Stimulated activated CD4-positive, alpha-beta T cell treated with anti-CD3 and anti-CD28 coated beads, Interleukin-2, amount 100 ng/mL, for 48 hours (primary cell): ENCODE measurements at places on chromosomes 11 and 22.

DNA sequence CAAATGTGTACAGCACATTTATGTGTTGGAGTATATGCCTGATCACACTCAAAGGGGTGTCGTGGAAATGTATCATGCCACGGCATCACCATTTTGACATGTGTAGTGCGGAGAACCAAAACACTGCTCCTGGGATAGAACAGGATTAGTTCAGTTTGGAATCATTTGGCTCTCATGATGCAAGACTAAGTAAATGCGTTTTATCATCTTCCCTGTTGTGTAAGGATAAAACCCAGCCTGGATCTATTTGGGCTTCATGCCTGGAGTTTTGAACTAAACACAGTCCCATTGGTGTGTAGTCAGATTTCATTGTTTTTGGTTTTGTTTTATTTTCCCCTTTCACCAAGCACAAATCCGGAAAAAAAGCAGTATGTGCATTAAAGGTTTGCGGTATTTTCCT lies 574.3 kb downstream of the NTM start:
- DNase-seq: no peak

DNA sequence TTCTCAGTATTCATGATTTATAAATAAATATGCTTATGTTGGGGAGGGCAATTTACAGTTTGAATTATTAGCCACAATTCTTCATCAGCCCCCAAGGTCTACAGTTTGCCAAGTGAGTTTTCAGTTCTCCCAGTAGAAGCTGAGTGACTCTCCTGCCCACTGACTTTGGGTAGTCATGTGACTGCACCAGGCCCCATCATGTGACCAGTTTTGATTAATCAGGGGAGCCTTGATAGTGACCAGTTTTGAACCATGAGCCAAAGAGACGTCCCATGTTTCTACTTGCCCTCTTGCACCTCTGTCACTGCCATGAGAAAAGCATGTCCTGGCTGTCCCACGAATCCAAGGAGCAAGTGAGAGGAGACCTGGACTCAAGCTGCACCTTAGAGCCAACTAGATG lies 32.5 kb downstream of the SYN3 start:
- no peak for DNase-seq

GRCh38 chr22:45580726-45581381 lies 78.2 kb downstream of the FBLN1 start:
- no peak for DNase-seq

- no peak for DNase-seq
These were observed 74.8 kb upstream of the SLC22A12 start for GRCh38 chr11:64516226-64516625.

DNA sequence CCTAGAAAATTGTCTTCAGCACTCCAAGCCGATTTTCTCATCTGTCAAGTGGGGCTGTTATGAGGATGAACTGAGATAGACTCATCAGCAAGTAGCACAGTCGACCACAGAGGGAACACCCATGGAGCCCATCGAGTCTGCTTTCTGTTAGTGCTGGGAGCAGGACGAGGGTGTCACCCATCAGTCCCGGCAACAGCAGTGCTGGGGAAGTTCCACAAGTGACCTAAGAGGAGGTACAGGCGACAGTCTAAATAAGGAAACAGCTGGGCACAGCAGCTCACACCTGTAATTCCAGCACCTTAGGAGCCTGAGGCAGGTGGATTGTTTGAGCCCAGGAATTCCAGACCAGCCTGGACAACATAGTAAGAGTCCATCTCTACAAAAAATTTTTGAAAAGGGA lies 9.7 kb downstream of the RTL6 start:
- no peak for DNase-seq

DNA sequence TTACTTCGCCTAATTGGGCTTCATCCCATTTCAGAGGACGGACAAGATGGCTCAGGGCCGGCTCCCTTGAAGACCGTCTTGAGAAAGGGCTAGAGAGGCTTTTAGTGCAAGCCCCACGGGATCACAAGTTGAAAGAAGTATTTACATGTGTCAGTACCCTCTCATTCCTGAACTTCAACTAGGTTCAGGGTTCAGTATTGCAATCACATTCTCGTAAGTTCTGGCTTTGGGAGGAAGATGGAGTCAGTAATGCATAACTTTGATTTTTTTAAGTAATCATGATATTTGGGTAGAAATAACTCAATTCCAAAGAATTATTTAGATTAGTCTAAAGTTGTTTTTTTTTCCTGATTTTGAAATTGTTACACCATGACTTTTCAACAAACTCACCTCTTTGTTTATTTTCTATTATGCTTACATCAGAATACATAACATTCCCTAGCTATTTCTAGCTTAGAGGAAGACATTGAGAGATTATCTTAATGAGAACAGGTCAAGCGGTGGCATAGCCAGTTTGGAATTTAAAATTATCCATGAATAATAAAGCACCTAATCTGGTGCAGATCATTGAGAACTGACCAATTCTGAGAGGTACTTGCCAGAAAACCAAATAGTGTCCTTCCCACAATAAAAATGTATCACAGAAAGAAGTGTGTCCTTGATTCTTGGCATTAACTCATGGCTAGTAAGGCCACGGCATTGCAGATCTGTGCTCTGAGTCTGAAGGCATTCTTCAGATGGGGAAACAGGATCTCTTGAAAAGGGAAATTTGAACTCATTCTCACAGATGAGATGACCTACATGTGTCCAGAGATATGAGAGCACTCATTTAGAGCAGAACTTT lies 92.1 kb upstream of the BLID start:
- no peak for DNase-seq

GRCh38 chr22:28466399-28466798 lies 213.2 kb downstream of the TTC28 start:
- DNase-seq: no peak
